ENCODE measurements at places on chromosomes 1 and 21.
A peak's percentile ranks its signal among the peaks of the same experiment; 100 is the strongest.

DNA sequence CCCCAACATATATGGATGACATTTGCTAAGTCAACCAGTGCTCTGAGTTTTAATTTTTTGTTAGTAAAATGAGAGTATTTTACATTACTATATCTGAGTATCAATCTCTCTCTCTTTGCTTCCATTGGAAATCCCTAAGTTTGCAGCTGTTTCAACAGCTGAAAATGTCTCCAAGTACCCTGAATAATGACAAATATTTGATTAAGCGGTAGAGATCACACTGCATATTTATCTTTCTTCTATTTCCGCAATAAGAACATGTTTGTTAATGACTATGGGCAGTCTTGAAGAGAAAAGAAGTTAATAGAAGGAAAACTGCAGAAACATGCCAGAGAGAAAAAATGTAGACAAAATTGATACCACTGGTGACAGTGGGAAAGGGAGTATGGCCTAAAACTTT, 1117.5 kb downstream of the NCAM2 start:
- DNase-seq: no peak

GRCh38 chr1:9721606-9722377, 70.3 kb downstream of the PIK3CD start:
- peak; percentile 45 for DNase-seq

GRCh38 chr1:94433866-94434265, 15.7 kb downstream of the ABCD3 start:
- DNase-seq: no peak

DNA sequence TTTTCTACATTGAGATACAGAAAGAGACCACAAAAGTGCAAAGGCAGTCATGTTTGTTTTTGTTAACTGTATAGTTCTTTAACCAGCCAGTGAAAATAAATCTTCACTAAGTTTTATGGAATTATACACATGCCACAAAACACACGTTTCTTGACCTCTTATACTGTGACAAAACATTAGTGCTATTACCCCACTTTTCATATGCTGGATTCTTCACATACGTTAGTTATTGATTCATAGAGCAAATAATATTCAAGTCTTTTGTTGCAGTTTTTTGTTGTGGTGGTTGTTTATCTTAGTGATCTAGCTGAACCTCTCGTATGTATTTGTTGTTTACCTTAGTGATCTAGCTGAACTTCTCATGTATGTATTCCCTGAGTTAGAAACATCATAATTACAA, 28.0 kb downstream of the LYPLAL1 start:
- DNase-seq: no peak

GRCh38 chr1:5885471-5886139, 106.6 kb downstream of the NPHP4 start:
- DNase-seq: no peak

GRCh38 chr21:42678618-42679295, 25.3 kb downstream of the PDE9A start:
- DNase-seq: no peak

- DNase-seq: peak; percentile 2
These were observed 183.6 kb downstream of the S1PR1 start for GRCh38 chr1:101420406-101420805.

DNA sequence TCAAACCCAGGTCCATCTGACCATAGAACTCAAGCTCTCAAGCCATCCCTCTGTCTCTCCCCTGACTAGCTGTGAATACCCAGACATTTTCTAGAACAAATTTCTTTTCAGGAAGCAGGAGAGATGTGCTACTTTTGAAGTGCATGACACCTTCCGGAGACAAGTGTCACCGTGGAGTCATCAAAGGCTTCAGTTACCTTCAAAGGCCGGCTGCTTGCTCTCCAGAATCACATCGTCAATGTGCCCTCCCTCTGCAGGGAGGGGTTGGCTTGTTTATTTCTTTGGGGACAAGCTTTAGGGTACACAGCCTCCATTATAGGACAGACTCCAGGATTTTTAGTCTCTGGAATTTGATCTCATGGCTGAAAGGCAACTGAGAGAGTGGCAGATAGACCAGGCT, 37.7 kb upstream of the IGSF21 start:
- DNase-seq: no peak
